Endothelial cell (in vitro differentiated cells): ENCODE measurements at places on chromosomes 16 and 17. TPM values are rescaled to one million over a fixed set of nuclear protein-coding genes. Genes with fewer than 3 reads are reported as not detected.

DNA sequence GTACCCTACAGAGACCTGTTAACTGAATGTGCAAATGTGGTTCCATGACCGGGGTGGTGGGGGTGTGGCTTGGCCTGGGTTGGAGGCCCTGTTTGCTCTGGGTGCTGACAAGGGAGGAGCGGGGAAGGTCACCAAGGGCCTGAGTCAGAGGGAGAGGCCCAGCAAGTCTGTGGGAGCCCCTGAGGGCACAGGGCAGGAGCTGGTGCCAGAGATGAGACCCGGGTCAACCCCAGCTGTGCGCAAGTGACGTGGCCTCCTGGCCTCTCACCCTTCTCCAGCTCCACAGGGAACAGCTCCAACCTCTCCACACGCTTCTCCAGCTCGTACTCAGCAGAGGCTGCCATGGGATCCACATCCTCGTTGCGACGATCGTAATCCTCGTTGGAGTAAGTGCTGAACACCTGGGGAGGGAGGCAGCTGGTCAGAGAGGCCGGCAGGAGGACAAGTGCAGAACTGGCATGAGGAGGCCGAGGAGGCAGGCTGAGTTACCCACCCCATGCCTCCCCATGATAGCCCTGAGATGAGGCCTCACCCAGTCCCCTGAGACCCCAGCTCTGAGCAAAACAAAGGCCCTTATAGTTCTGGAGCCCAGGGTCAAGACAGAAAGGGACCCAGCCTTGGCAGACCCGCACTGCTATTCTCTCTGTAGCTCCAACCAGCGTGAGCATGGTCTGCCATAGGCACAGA is 5.5 kb downstream of the PPP1R9B start:
- H3K4me1 ChIP-seq, result peaks cover 79% of the 10 kb centered on the region
- H3K36me3 ChIP-seq, result peaks cover 45% of the 10 kb centered on the region
- H3K4me3 ChIP-seq, result peak overlapping the region; percentile 84
- H3K27me3 ChIP-seq, result peaks cover 26% of the 10 kb centered on the region

DNA sequence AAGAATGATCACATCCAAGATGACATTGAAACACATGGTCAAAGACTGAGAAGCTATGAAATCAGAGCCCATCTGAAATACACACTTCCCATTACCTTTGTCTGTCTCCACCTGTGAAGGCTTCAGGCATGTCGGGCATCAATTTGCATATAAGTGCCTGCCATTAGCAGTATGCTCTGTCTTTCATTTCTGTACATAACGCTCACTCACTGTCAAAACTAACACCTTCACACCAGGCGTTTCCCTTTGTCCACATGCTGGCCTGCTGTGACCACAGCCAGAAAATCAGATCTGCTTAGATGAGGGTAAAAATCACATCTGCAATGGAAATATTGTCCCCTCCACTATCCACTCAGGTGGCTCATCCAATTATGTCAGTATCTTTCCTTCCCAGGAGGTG is 524.8 kb downstream of the TOX3 start:
- H3K4me3 ChIP-seq, result no peak overlapping the region
- H3K27me3 ChIP-seq, result peaks cover 3% of the 10 kb centered on the region
- no peak for DNase-seq
- no peaks in the 10 kb centered on the region for H3K4me1 ChIP-seq
- no peaks in the 10 kb centered on the region for H3K36me3 ChIP-seq

- no peak for DNase-seq
- no peak overlapping the region for H3K4me3 ChIP-seq
- H3K4me1 ChIP-seq, result peaks cover 7% of the 10 kb centered on the region
- H3K36me3 ChIP-seq, result peaks cover 10% of the 10 kb centered on the region
- H3K27me3 ChIP-seq, result peaks cover 16% of the 10 kb centered on the region
Measured at GRCh38 chr16:4386951-4387565, 15.4 kb downstream of the VASN start.

- H3K36me3 ChIP-seq, result peaks cover 3% of the 10 kb centered on the region
- peak overlapping the region; percentile 85 for H3K4me3 ChIP-seq
- peaks cover 10% of the 10 kb centered on the region for H3K4me1 ChIP-seq
- H3K27ac ChIP-seq, result no peak overlapping the region
Measured at GRCh38 chr16:19410435-19411171, 7.1 kb upstream of the TMC5 start.

DNA sequence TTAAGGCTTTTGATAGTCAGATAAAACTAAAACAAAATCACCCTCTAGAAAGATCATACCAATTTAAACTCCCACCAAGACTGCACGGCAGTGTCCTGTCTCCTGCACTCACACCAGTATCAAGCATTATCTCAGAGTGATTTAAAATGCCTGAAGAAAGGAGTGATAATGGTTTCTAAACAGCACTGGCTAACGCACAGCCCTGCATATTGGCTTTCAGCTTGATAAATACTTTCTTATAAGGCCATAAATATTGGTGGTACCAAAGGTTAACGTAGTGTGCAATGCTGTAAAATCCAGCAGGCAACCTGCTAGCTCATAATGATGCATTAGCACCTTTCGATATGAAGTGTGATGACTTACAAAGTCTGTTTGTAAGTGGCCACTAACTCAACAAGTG is 214.3 kb downstream of the RBFOX1 start:
- H3K4me3 ChIP-seq, result no peak overlapping the region
- H3K4me1 ChIP-seq, result no peaks in the 10 kb centered on the region
- no peaks in the 10 kb centered on the region for H3K36me3 ChIP-seq
- DNase-seq, result no peak

GRCh38 chr17:66348584-66349165 is 46.3 kb downstream of the PRKCA start:
- H3K36me3 ChIP-seq, result no peaks in the 10 kb centered on the region
- DNase-seq, result no peak
- H3K27ac ChIP-seq, result no peak overlapping the region
- no peaks in the 10 kb centered on the region for H3K27me3 ChIP-seq

DNA sequence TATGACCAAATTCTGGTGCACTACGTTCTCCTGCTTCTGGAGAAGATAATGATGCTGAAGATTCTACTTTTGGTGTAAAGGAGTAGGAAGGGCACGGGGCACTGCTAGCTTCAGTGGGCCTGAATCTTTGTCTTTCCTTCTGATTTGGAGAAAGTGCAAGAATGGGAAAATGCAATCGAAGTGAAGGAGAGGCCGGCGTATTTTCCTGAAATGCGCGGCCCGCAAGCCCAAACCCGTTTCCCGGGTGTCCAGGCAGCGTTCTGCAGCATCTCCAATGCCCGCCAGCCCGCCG is 372 bp upstream of the NDE1 start:
- H3K27me3 ChIP-seq, result peaks cover 6% of the 10 kb centered on the region
- H3K4me1 ChIP-seq, result peaks cover 5% of the 10 kb centered on the region

DNA sequence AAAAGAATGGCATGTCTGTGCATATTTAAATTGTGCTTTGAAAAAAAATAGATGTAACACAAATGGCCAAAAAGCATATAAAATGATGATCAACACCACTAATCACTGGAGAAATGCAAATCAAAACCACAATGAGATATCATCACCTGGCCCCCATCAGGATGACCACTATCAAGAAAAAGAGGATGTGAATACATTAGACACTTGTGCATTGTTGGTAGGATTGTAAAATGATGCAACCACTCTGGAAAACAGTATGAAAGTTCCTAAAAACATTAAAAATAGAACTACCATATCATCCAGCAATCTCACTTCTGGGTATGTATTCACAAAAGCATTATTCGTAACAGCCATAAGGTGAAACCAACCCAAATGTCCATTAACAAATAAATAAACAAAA is 91.5 kb downstream of the SPAG9 start:
- DNase-seq, result no peak
- H3K4me1 ChIP-seq, result no peaks in the 10 kb centered on the region
- H3K4me3 ChIP-seq, result no peak overlapping the region
- no peaks in the 10 kb centered on the region for H3K27me3 ChIP-seq
- H3K27ac ChIP-seq, result peak overlapping the region; percentile 9

- no peak overlapping the region for H3K4me3 ChIP-seq
- peaks cover 4% of the 10 kb centered on the region for H3K4me1 ChIP-seq
- H3K27me3 ChIP-seq, result no peaks in the 10 kb centered on the region
Measured at GRCh38 chr17:56175299-56175955, 22.2 kb downstream of the ANKFN1 start.

- no peaks in the 10 kb centered on the region for H3K36me3 ChIP-seq
- no peak for DNase-seq
- H3K27ac ChIP-seq, result no peak overlapping the region
- no peak overlapping the region for H3K4me3 ChIP-seq
- H3K4me1 ChIP-seq, result no peaks in the 10 kb centered on the region
Measured at GRCh38 chr17:55546991-55547664, 35.9 kb upstream of the SMIM36 start.

- no peak for DNase-seq
- no peak overlapping the region for H3K27ac ChIP-seq
- peaks cover 14% of the 10 kb centered on the region for H3K4me1 ChIP-seq
- no peak overlapping the region for H3K4me3 ChIP-seq
- H3K36me3 ChIP-seq, result no peaks in the 10 kb centered on the region
- H3K27me3 ChIP-seq, result peaks cover 24% of the 10 kb centered on the region
Measured at GRCh38 chr17:31390426-31390747, 1.1 kb upstream of the RAB11FIP4 start.

- no peak overlapping the region for H3K4me3 ChIP-seq
- H3K36me3 ChIP-seq, result peaks cover 5% of the 10 kb centered on the region
- peaks cover 24% of the 10 kb centered on the region for H3K27me3 ChIP-seq
- peaks cover 8% of the 10 kb centered on the region for H3K4me1 ChIP-seq
Measured at GRCh38 chr17:42171831-42172230, 9.1 kb downstream of the KCNH4 start.

DNA sequence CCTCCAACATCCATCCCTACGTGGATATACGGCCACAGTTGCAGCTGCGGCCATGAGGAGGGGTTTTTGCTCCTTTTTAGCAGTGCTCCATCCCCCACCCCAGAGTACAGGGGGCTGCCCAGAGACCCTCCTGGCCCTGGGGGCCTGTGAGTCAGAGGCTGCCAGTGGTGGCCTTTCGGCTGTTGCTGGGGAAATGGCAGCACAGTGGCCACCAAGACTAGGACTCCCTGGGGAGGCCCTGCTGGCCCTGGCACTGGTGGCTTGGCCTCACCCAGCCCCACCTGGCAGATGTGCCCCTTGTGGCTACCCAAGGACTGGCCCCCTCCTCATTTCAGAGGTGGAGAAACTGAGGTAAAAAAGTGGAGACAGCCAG is 29.1 kb downstream of the RAI1 start:
- H3K27ac ChIP-seq, result no peak overlapping the region
- H3K27me3 ChIP-seq, result peaks cover 13% of the 10 kb centered on the region
- H3K36me3 ChIP-seq, result peaks cover 7% of the 10 kb centered on the region
- peaks cover 16% of the 10 kb centered on the region for H3K4me1 ChIP-seq
- no peak for DNase-seq

DNA sequence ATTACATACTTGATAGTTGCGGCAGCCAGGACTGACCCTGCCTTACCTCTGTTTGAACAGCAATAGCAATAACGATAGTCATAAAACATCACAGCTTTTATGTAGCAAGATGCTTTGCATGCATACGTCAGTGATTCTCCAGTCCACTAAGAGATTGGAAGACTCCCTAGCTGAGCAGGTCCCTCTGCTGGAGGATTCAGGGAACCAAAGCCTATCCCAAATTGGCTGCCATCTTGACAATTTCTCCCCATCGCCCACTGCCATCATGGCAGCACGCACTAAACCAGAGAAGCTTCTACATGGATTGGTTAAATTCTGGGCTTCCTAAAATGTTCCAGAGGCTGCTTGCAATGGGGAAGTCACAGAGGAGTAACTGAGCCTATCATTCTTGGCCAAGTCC is 360.6 kb upstream of the XYLT1 start:
- H3K4me3 ChIP-seq, result no peak overlapping the region
- no peak overlapping the region for H3K27ac ChIP-seq
- no peaks in the 10 kb centered on the region for H3K4me1 ChIP-seq
- H3K36me3 ChIP-seq, result no peaks in the 10 kb centered on the region
- no peaks in the 10 kb centered on the region for H3K27me3 ChIP-seq

DNA sequence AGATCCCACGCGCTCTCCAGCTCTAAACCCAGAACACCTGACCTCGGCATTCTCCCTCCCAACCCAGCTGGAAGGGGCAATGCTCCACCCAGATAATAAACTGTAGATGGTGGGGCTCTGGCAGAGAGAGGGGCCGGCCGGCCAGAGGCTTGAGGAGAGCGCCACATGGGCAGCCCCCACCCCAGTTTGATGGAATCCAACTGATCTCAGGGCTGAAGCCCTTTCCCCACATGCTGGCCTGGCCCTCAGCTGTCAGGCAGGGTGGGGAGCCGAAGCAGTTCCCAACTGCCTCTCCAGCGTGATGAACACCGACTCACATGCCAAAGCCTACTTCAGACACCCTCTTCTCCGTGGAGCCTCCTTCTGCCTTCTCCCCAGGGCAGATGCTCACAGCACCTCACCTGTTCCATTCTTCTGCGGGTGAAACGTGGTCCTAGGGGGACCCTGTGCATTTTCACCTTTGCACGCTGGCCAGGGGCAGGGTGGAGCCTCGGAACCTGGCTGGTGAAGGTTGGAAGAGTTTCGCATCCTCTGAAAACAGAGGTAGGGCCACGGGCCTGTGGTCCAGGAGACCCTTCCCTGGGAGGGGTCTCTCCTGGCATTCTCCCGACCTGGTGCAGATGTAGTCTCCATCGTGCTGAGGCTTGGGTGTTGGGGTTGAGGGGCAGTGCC is 65.7 kb upstream of the ZNF469 start:
- peaks cover 4% of the 10 kb centered on the region for H3K27me3 ChIP-seq
- H3K36me3 ChIP-seq, result no peaks in the 10 kb centered on the region
- no peak for DNase-seq

DNA sequence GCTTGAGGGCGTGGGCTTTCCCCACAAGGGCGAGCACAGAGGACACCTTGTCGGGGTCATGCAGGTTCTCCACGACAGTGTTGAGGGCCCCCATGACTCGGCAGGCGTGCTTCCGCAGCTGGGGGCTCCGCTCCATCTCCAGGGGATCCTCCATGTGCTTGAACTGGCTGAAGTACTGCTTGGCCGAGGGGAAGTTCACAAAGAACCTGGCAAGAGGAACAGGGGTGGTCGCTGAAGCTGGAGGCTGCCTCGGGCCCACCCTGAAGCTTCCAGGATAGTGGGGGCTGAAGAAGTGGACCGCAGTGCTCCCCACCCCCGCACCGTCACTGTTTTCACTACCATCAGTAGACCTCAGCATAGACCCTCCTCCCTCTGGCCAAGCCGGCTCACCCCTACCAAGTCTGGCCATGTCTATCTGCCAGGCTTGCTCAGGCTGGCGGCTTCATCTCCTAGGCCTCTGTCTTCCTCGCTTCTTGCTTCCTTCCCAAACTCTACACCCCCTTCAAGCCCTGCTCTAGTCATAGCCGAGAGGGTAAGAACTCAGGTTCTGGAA is 5.9 kb downstream of the CYGB start:
- no peaks in the 10 kb centered on the region for H3K36me3 ChIP-seq
- H3K4me3 ChIP-seq, result peak overlapping the region; percentile 27
- H3K4me1 ChIP-seq, result peaks cover 11% of the 10 kb centered on the region
- peak overlapping the region; percentile 28 for H3K27ac ChIP-seq

- no peaks in the 10 kb centered on the region for H3K4me1 ChIP-seq
- no peaks in the 10 kb centered on the region for H3K36me3 ChIP-seq
- H3K27ac ChIP-seq, result no peak overlapping the region
Measured at GRCh38 chr17:62187681-62188080, 122.6 kb upstream of the MED13 start.

- DNase-seq, result no peak
- no peak overlapping the region for H3K27ac ChIP-seq
- H3K36me3 ChIP-seq, result no peaks in the 10 kb centered on the region
- H3K27me3 ChIP-seq, result no peaks in the 10 kb centered on the region
- H3K4me1 ChIP-seq, result peaks cover 4% of the 10 kb centered on the region
- H3K4me3 ChIP-seq, result no peak overlapping the region
Measured at GRCh38 chr16:14456793-14457481, 173.1 kb downstream of the PARN start.

The SOX8 gene
- 4.3 TPM for total RNA-seq

The PARN gene
- 25.2 TPM for total RNA-seq

The HOXB1 gene
- total RNA-seq, result not detected

The ERI2 gene
- 7.1 TPM for total RNA-seq

The ORMDL3 gene
- total RNA-seq, result 49.3 TPM

The TEKT5 gene
- 0.64 TPM for total RNA-seq

The SCNN1B gene
- not detected for total RNA-seq

The NUDT16L1 gene
- total RNA-seq, result 43.1 TPM

The UBFD1 gene
- total RNA-seq, result 89.1 TPM
